Stimulated activated CD4-positive, alpha-beta T cell treated with anti-CD3 and anti-CD28 coated beads, TNF-alpha, amount 100 ng/mL, for 1 hour (primary cell): ENCODE measurements at places on chromosomes 2 and 18.

DNA sequence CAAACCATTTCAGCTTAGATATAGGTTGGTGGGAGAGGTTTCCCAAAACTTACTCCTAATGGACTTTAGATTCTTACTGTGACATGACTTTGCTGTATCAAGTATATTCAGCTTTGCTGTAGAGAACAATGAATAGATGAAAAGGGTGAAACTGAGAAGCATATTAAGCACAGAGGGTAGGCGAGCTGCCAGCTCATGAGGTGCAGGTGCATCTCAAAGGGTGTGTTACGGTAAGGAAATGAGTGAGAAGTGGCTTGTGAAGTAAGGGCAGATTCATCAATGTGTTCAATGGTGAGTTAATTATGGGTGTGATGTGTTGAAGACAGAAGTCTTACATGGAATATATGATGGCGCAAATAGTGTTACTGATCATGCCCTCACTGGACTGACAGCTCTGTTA is 49.3 kb downstream of the CD8B2 start:
- no peak for DNase-seq

GRCh38 chr2:84187258-84187657 is 271.8 kb downstream of the SUCLG1 start:
- DNase-seq: no peak

- DNase-seq: no peak
These were observed 38.3 kb downstream of the GCA start for GRCh38 chr2:162382278-162382677.

DNA sequence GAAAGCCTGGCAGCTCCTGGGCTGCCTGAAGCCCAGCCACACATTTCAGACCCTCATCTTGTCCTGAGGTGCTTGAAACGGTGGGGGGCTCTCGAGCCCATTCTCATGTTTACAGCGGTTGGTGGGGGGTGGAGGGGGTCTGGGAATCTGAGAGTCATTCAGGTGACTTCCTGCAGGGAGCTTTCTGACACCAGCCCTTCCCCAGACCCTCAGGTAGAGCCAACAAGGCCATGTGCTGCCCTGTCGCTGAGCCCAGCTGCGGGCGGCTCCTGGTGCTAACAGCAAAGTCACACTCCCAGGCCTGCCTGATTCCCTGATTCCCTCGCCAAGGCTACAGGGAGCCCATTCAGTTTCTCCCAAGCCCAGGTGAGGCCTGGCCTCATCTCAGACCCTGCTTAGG is 324.9 kb upstream of the MEX3C start:
- no peak for DNase-seq

GRCh38 chr2:234348081-234348480 is 148.8 kb downstream of the ARL4C start:
- DNase-seq: no peak

- no peak for DNase-seq
These were observed 149.2 kb downstream of the FAM210A start for GRCh38 chr18:13577091-13577697.
